Cortex of kidney (tissue), 1 donor: ENCODE measurements at places on chromosomes 2 and 18.

DNA sequence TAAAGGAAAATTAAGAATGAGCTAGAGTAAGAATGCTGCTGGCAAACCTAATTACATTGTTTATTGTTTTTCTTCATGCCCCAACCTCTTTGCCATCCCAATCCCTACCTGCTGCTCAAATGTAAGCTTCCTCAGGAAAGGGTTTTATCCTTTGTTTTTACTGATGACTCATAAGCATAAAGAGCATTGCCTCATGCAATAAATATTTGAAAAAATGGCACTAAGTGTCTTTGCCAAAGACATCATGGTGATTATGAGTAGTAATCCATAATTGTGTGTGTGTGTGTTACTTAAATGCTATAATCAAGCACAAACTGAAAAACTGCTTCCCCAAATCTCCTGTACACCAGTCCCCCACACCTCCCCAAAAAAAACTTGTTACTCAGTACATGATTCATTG lies 53.4 kb downstream of the DNER start:
- DNase-seq: no peak

- DNase-seq: no peak
Measured at GRCh38 chr2:85419009-85419675, 628 bp downstream of the SH2D6 start.

DNA sequence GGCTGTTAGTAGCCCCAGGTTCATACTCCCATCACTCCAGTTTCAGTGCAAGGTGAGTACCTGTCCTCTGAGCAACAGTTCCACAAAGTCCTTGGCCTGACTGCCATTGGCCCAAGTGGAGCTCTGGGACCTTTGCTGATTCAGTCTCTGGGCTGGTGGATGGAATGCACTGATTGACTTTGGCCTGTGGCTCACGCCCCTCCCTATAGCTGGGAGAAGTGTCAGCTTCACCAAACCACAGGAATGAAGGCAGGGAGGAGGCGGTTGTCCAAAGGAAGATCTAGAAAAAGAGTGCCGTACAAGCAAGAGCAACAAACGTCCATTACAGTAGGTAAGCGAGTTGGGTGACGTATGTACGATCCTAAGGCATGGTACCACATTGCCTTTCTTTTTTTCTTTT lies 34.0 kb downstream of the QPCT start:
- DNase-seq: no peak

DNA sequence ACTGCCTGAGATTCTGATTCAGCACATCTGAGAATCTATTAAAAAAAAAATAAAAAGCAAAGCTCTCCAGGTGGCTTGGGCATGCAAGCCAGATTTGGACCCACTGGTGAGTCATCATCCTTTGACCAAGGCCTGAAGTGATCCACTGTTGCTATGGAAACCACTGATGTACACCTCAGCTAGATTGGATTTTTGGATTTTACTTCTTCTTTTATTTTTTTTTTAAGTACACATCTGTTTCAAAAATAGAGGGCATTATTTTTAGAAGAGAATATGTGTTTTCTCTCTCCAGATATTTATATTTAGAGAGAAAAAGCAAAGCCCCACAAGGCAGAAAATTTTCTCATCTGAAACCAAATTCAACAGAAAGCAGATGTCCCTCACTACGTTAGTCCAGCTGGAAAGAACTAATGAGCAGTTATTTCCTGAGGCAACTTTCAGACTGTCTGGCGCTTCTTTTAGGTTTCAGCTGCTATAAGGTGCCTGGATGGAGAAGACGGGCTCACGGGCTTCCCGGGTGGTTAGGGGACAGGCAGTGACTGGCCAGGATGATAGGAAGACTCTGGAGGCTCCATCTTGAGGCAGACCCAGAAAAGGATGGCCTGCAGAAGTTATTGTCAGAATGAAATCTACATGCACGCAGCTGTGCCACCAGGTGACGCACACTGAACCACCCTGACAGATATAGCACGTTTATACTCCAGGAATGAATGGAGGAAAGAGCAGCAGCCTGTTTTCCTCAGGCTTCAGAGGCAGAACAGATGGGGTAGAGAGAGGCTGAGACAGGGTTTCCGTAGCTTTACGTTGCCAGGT lies 50.5 kb downstream of the MRPL35 start:
- no peak for DNase-seq

GRCh38 chr2:226474131-226474530 lies 325.5 kb downstream of the IRS1 start:
- no peak for DNase-seq

DNA sequence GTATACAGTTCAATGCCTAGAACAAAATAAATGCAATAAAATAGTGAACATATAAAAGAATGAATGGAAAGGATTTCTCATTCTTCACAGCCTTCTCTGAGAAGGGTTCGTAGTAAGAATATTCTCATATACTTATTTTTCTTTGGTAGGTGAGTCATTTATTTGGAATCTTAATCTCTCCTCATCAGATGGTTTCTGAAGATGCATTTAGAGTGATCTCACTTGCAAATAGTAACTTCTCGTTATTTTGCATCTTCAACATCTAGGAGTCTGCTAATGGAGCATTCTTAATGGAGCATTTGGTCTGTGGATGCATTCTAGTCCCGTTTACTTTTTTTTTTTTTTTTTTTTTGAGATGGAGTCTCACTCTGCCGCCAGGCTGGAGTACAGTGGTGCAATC lies 3.9 kb downstream of the UBXN4 start:
- DNase-seq: no peak

- DNase-seq: no peak
Measured at GRCh38 chr18:67428158-67428557, 88.4 kb downstream of the DSEL start.

GRCh38 chr2:881204-881918 lies 69.3 kb upstream of the SNTG2 start:
- DNase-seq: no peak

- no peak for DNase-seq
Measured at GRCh38 chr2:136126421-136126926, 8.5 kb upstream of the CXCR4 start.

GRCh38 chr18:23073996-23074606 lies 61.2 kb upstream of the CABLES1 start:
- DNase-seq: no peak

DNA sequence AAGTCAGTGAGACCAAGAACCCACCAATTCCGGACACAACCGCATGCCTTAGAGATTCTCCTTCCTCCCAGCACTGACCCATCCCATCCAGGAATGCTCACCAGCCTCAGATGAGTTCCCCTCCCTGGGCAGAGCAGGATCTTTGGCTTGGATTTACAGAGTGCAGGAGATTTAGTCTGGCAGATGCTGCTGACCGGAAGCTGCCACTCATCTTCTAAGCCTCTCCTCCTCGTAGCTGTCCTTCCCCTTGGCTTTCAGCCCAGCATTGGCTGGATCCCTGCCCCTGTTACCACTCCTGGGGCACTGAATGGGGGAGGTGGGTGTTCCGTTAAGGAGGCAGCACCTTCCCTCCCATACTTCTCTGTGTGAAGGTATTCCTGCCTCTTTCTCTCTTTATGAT lies 53.2 kb downstream of the VWA3B start:
- no peak for DNase-seq

DNA sequence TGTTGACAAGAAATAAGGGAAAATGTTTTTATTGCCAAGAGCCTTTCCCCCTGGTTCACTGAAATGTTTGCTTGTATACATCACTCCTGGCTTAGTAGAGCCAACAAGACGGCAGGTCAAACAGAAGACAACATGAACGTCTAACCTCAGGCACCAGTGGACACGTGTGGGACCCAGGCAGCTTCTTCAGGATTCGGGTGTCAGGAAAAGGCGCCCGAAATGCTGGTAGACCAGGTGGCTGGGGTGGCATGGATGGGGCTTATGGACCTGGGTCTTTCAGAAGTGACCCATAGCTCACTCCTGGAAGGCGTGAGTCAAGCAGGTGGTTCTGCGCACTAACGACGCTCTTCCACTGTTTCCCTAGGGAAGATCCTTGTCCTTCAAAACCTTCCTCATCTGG lies 23.3 kb upstream of the NFATC1 start:
- no peak for DNase-seq
